ENCODE measurements at places on chromosomes 2 and 18.

DNA sequence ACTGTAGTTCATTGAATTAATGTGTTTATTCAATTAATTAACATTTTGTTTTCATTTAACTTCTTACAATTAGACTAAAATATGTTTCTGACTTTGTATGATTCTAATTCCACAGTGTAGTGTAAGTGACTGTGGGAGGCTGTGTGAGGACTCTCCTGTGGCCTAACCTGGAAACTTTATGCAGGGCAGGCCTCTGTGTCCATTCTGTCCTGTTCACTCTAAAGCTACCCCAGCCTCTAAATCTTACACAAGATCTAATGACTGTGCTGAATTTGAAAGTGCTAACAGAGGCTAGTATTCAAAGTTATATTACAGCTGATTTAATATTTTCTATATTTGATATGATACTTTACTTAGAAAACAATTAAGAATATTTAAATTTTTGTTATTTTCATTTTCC, 270.5 kb upstream of the CDH19 start:
- no peak for DNase-seq

DNA sequence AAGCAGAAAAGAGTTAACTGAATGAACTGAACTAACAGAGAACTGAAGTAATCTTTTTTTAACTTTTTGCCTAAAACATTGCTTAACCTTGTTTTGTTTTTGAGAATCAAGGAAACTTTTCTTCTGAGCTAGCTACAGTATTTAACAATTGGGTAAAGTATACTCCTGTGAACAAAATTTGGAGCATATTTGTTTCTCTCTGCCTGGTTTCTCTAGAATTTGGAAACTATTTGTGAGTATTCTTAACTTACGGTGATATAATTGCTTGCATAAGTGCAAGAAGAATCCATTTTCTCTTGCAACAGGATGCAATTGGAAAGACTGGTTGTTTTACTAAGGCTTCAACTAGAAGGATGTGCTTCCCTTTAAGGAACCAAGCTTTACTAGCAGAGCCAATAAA, 65.9 kb upstream of the FAM98A start:
- DNase-seq = no peak

DNA sequence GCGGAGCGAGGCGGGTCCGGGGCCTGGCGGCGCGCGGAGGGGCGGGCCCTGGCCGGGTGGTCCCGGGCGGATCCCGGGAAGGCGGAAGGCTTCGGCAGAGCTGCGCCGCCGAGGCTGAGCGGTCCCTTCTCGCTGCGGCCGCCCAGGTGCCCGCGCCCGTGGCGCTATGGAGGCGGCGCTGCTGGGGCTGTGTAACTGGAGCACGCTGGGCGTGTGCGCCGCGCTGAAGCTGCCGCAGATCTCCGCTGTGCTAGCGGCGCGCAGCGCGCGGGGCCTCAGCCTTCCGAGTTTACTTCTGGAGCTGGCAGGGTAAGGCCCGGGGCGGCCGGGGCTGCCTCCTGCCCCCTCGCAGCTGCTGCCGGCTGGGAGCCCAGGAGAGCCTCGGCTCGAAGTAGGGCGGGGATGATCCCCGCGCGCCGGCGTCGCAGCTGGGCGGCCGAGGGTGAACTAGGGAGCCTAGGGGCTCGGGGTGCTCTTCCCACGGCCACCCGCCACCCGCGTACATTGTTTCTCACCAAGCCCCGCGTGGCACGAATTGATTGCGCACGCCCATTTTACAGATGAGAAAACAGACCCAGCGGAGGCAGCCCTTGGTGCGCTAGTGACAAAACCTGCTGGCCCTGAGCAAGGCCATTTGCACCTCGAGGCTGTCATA, at the start of gene SLC66A3:
SLC66A3 (plus strand) TSS at position 87 of the 655 bp plus-strand sequence; CDS start at position 167, 80 bp downstream.
- DNase-seq = no peak

- DNase-seq = no peak
These were observed 23.9 kb downstream of the WDFY1 start for GRCh38 chr2:223921204-223921603.

- DNase-seq = no peak
These were observed 658.8 kb upstream of the ID2 start for GRCh38 chr2:8022908-8023640.

- no peak for DNase-seq
These were observed 108.9 kb downstream of the INHBB start for GRCh38 chr2:120454654-120455385.

- DNase-seq = no peak
These were observed 61.8 kb upstream of the LHCGR start for GRCh38 chr2:48817355-48817754.

DNA sequence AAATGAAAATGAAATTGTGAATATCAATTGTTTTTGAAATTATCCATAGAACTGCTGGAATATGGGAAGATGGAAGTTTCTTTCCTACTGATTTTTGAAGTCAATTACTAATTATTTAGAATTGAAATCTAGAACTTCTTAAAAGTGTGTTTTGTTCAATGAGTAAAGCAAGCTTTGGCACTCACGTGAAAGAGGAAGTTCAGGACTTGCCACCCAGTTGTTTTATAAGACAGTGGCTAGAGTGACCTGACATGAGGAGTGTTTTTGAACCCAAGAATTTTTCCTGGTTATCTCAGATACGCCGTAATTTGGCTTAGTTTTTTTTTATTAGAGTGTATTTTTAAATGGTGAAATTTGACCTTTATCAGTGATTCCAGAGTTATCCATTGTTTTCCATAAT, 3.5 kb downstream of the MXD1 start:
- DNase-seq = no peak

DNA sequence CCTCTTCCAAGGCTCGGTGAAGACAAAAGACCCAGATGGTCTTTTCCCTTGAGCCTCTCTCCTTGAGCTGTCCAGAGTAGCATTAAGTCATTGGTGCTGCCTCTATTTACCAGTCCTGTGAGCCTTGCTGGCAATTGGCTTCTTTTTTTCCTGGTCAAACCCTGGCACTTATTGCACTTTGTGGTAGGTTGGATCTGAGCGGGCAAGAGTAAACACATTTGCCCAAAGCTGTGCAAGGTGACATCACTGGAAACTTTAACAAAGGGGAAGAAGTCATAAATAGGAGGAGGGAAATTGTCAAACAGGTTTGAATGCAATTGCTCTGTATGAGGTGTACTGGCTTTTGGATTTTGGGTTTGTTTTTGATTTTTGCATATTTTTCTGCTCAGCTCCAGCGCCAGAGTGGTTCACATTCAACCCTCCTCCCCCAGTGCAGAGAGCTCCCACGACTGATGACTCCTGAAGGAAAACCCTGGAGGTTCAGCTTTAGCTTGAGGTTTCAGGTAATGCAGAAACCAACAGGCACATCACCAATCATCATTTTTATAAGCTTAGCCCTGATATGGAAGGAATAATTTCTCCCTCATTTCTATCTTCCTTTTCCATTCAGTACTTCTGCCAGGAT, 8.3 kb downstream of the KCNE4 start:
- DNase-seq = no peak

DNA sequence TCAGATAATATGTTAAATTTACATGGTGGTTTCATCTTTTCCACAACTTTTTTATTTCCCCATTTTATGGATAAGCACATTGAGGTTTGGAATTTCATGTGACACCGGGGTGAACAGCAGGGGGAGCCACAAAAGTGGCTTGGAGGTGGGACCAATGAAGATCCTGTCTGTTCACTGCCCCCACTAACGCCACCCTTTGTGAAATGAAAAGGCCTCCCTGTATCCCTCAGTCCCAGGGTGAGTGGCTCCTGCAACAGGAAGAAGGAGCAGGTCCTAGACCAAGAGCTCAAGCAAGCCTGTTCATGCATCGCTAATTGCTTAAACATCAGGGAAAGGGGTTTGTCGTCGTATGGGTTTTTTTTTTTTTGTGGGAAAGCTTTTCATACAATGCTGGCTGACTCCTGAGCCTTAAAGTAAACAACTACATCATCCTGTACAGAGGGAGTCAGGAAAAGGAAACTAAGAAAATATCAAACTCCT, 267.8 kb upstream of the EPAS1 start:
- DNase-seq = no peak

DNA sequence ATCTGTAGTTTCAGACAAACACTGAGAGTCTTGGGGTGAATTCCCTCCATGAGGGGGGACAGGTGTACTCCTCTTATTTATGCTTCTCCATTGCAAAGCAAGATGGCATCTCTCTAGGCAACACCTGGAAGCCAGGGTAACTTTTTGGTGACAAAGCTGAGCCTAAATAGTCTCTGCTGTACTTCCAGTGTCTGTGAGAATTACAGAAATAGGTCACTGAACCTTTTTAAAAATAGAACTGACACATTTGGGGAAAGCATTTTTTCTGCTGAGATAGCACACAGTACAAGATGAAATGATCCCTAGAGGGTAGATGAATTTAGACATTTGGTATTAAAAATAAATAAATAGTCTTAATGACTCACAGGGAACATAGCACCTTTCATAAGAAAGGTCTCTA, 71.7 kb upstream of the SP3 start:
- no peak for DNase-seq

- DNase-seq = no peak
These were observed 20.3 kb downstream of the CHMP1B start for GRCh38 chr18:11871501-11871900.

DNA sequence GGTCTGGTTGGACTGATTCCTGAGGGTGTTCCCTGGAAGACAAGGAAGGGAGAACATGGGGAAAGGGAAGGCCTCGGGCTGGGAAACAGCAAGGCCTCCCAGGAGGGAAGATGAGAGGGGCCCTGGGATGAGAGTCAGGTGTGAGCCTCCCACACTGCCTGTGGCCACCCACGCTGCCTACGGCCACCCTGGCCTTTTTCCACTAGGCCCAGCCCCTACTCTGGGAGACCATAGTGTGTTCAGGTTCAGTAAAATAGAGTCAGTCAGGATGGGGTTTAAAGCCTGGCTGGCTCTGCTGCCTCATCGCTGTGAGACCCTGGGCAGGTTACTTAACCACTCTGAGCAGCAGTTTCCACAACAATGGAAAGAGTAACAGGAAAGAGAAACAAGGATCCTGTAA, 47.7 kb upstream of the MAL start:
- DNase-seq = no peak

- DNase-seq = no peak
These were observed 63.4 kb downstream of the INPP4A start for GRCh38 chr2:98507891-98508708.

DNA sequence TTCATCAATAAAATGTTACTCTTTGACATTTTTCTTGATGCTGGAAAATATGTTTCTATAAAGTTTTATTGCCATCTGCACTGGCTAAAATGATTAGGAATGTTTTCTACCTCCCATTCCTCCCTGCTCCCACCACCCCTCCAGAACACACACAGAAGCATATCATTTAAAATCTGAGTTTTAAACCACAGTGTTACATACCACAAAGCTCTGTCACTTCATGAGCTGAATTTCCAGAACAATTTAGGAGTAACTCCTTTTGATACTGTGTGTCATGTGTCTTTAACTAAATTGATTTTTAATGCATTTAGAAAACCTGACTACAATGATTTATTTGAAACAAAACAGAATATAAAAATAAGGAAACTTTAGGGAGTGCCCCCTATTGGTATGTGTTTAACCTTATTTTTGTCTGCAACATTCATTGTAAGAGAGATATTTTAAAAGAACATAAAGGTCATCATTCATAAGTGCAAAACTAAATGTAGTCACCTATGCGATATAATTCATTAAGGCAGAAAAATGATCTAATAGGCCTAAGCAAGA, 52.0 kb downstream of the FEZ2 start:
- no peak for DNase-seq

DNA sequence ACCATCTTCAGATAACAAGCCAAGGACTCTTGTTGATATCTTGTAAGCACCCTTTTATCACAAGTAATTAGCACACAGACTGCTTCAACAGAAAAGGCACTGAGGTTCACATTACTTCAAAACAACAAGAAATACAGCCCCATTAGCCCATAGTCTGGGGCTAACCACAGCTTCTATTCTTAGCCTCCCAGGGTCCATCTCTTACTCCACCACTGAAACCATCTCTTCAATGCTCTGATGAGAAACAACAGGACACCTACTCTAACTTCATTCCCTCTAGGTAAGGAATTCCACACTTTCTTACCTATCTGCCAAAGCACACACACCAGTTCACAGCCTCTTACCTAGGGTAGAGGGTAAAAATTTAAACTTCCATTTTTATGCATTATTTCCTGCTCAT, 26.4 kb upstream of the CYTIP start:
- DNase-seq = no peak

GRCh38 chr2:3468296-3468988, 50.9 kb downstream of the ADI1 start:
- no peak for DNase-seq

DNA sequence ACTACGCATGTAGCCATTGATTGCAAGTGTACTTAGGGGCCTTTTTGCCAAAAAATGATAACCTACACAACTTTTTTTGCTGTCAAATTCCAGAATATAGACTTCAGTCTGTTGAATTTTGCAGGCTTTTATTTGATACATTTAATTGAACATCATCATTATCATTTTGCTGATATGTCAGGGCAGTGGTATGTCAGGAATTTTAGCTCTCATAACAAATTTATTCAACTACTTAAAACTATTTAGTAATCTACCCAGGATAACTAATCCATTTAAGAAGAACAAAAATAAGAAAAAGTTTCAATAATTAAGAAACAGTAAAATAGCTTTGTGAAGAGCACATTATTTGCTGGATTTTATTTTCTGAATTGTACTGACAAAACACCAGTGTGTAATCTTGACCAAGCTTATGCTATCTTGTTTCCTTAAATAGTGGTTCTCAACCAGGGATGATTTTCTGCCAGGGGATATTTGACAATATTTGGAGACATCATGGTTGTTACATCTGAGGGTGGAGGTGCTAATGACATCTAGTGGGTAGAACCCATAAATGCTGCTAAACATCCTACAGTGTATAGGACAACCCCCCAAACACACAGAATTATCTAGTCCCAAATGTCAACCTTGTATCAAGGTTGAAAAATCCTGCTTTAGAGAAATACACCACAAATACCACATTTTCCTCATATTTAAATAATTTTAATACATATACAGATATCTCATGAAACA, 12.1 kb upstream of the TTN start:
- no peak for DNase-seq

- DNase-seq = no peak
These were observed 41.3 kb downstream of the SCG2 start for GRCh38 chr2:223560749-223561435.

- DNase-seq = no peak
These were observed 134.3 kb downstream of the TFCP2L1 start for GRCh38 chr2:121150713-121151112.

DNA sequence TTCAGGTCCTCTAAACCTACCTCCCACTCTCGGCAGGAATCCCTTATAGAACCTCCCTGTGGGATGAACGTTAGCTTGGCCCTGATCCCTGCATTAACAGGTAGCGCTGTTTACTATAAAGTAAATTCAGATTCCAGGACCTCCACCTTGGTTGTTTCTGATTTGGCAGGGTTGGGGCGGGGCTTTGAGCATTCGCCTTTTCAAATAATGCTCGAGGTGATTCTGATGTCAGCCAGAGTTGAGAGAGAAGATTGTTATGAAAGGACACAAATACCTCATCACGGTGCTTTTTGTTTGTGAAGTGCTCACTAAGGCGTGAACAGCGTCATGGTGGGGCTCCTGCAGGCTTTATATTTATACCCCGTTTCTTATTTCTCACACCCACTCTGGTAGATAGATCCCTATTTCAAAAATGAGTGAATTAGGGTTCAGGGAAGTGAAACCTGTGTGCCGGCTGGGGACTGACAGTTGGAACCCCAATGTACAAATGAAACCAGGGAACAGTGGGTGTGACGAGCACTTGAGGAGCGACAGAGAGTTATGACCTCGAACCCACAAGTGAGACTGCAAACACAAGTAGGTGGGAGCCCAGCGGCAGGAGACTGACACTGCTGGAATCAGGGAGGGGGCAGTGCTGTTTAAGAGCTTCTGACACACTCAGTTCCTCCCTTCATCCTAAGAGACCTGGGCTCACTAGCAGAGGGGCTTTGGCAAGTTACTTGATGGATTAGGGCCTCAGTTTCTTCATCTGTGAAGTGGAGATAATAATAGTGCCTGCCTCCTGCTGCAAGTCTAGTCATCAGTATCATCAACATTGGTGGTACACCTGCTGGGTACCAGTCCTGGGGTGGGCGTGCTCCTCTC, 14.2 kb upstream of the CXCR4 start:
- DNase-seq = no peak

Data from activated CD8-positive, alpha-beta memory T cell treated with anti-CD3 and anti-CD28 coated beads for 4 hours (primary cell).